ENCODE measurements at places on chromosomes 12 and 14.

DNA sequence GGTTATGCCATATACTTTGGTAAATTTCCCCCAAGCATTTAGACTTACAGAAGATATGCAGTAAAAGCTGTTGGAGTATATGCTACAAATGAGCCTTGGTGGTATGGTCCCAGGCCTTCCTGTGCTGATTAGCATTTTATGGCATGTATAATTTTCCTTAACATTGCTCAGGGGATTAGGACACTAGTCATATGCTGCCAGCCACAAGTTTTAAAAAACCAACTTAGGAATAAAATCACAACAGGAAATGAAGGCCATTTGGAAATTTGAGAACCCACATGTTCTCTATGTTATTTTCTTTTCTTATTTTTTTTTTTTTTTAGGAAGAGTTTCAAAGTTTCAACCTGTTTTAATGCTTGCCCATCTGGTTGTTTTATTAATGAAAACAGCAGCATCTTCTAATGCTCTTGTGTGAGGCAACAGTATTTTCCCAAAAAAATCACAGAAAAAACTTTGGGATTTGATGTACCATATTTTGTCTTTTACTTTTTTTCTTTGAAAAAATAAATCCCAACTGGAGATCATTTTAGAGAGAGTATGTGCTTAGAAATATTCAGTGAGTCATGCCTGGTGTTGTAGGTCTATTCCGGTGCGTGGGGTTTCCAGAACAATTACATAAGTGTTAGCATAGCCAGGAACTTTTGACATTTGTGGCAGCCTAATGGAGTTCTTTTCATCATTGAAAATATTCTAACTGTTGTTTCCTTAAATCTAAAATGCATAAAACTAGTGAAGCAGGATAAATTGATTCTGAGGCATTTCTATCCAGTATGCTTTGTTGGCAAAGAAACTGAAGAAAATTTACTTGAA lies 21.7 kb upstream of the DUSP6 start:
- DNase-seq = peak; percentile 93

GRCh38 chr12:43766291-43766690 lies 7.5 kb downstream of the IRAK4 start:
- DNase-seq = no peak

DNA sequence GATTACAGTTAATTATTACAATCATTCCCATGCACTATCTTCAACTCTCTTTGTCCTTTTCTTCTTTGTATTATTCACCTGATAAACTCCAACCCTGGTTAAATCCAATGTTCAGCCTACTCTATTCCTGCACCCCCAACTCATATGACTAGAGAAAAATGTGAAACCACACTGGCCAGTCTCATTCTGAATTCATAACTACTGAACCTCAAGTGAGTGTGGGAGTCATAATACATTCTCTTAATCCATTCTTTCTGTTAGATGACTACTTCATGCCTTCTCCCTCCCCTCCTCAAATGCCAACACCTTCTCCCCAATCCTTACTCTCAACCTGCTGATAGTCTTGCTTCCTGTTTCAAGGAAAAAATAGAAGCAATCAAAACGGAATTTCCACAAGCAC lies 22.3 kb upstream of the ITPR2 start:
- DNase-seq = no peak

GRCh38 chr14:59213368-59214315 lies 25.2 kb downstream of the DAAM1 start:
- no peak for DNase-seq

- no peak for DNase-seq
These were observed 24.7 kb downstream of the ITPK1 start for GRCh38 chr14:93090826-93091555.

DNA sequence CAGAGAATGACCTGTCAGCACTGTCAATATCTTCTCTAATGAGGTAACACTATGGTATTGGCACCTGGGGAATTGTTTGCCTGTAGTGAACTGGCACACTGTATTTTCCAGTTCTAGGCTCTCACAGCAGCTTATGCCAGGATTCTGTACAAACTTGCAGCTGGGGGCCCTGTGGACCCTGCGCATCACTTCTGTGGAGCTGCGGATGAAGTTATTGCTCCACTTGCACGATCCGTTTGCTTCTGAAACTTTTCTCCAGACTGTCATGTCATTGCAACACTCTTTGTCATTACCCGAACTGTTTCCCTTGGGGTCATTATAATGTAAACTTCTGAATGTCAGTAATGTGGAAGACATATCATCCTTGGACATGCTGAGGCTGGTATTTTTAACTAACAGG lies 3.9 kb downstream of the RNASE11 start:
- no peak for DNase-seq

DNA sequence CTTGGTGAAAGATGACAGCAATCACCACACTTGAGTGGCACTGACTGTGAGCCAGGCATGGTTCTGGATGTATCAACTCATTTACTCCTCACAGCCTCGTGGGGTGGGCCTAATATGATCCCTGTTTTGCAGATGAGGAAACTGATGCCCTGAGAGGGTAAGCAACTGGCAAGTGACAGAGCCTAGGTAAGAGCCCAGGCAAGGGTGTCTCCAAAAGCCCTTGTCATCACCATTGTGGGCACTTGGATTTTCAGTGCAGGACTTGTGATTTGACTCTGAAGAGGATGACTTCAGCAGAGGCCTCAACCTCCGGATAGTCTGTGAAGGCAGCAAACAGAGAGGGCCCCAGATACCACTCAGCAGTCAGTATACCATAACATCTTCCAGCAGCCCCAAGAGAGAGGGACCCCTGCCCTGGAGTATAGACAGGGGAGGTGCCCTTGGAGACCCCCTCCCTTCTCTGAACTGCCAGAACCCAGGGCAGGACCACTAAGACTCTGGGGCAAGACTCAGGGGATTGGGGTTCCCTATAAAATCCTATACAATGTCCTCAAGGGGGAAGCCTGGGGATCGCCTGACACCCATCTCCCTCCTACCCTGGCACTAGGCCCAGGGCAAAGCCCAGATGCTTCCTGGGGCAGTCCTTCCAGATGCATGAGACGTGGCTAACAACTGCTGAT lies 7.1 kb upstream of the KRT5 start:
- no peak for DNase-seq

GRCh38 chr12:106139422-106140171 lies 843 bp upstream of the NUAK1 start:
- DNase-seq = no peak

DNA sequence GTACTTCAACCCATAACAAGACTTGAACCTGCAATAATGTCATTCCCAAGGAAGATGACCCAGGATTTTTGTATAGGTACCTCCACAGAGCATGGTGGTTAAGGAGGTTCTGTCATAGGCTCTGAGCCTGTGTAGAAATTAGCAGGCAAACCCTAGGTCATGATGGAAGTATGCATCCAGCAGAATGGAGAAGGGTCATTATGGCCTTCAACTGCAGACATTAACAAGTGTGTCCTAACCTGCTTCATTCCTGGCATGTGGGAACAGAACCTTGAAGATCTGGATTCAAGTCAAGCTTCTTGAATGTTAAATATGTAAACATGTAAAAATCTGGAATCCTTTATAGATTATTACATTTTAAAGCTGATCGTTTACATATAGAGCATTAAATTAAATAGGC lies 116.2 kb upstream of the SLC38A4 start:
- no peak for DNase-seq

- no peak for DNase-seq
These were observed 83.6 kb upstream of the HECTD1 start for GRCh38 chr14:31291210-31291609.

- DNase-seq = no peak
These were observed 3.4 kb upstream of the C3AR1 start for GRCh38 chr12:8069582-8069981.

GRCh38 chr12:85182699-85183098 lies 97.3 kb upstream of the ALX1 start:
- no peak for DNase-seq

GRCh38 chr12:8697120-8697475 lies 693 bp upstream of the RIMKLB start:
- no peak for DNase-seq

DNA sequence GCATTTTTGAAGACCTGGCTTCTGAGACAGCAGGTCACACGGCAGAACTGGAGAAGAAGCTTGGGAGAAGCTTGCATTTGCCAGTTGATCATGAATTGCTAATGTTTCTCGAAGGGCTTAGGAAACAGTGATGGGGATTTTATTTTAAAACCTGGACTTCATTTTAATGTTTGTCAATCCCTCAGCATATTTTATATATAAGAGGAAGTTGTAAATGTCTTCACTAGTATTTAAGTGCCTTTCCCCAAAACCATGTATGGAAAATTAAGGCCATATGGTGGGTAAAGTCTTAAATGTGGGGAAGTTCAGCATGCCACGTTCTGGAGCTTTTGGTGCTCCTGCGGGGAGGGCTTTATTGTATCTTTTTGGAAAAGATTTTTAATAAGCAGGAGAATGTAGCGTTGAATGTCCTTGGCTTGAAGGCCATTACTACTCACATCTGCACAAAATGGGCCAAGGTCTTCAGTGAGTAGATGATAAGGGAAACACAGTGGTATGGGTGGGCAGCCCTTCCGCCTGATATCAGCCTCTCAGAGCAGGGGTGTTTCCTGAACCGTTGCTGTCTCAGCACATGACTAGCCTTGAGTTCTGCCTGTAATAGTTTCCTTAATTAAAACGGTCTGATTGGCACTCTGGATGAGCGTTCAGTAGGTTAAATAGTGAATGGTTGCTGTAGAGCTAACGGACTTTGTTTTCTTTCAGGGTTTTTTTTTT lies 511.4 kb downstream of the PCNX1 start:
- no peak for DNase-seq

DNA sequence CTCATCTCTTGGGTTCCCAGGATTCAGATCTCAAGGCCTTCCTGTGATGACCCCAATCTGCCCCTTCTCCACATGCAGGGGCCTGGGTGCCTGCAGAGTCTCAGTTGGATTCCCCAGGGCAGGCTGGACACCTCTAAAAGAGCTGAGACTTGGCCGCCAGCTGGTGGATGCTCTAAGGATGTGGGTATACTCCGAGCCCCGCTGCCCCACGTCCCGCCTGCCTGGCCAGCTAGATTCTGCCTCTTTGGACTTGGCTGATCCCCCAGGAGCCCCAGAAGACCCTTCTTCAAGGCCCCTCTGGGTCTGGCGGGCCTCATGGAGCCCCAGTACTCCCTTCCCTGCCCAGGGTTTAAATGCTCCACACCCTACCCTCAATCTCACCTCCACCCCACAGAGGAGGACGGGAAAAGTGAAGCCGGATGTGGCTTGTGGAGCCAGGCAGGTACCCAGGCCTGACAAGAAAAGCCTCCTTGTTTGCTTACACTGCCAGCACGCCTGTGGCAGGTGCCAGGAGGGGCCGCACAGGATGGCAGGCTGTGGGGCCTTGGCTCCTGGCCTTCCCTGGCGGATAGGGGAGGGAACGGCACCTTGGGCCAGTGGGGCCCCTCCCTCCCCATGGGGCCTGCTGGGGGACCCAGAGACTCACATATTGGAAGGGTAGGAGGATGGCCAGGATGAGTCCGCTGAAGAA lies 15.1 kb downstream of the FAIM2 start:
- no peak for DNase-seq

- peak; percentile 44 for DNase-seq
These were observed 17.7 kb downstream of the SLC11A2 start for GRCh38 chr12:51008329-51009055.

GRCh38 chr14:104865081-104865630 lies at the start of gene CEP170B:
Gene CEP170B, plus strand, starts transcription at chr14:104865268. Its CDS starts 3,183 bp downstream, at chr14:104868451.
- DNase-seq = no peak

DNA sequence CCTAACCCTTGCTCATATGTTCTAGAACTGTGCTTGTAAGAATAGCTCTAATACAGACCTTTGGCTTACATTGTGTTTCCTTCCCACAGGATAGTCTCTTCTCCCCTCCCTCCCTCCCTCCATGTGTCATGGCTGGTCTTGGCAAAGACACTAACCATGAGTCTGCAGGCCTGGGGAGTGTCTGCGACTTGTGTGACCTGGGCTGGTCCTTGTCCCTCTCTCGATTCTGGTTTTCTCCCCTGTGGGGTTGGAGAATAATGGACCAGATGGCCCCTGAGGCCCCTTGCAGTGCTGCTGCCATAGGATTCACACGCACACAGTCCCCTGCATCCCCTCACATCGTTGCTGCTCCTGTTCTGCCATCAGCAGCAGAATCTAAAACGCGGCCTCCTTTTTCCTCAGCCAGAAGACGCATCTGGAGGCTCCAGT lies 30.3 kb downstream of the DEGS2 start:
- DNase-seq = no peak

GRCh38 chr12:117300174-117300573 lies 61.3 kb downstream of the NOS1 start:
- DNase-seq = no peak

DNA sequence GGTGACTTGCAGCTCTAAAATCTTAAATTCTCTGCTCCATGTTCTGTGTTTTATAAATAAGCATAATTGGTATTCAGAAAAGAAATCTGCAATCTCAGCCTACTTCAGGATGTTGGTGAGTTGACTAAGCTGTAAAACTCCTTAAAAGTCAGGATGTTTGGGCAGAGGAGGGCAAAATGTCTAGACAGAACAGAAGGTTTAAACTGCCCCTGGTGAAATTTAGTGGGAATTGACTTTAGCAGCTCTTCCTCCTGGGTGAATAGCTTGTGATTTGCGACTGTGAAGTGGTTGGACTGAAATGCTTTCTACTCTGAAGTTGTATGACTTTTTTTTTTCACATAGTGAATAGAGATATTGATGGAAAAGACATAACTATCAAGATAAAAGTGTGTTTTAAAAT lies 85.8 kb downstream of the CAND1 start:
- DNase-seq = no peak

DNA sequence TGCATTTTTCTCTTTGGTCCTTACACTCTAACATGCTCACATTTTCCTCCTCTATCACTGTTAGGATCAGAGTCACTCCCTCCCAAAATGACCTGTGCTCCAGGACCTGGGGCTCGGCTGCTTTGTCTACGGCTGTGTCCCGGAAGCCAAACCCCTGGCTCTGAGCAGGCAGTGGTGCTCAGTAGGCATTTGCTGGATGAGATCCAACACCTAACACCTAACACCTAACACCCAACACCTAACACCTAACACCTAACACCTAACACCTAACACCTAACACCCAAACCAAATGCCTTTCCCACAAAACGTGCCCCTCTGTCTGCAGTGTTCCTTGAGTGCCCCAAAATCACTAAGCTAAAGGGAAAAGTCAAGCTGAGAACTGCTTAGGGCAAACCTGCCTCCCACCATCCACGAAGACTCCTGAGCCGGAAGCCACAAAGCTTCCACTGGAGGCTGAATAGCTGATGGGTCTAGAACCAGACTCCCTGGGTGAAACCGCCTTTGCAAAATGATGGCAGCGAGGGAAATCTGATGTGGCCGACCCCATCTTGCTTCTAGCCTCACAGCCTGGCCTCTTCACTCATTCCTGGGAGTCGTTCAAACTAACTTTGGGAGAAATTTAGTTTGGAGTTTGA lies 29.2 kb downstream of the HSP90AA1 start:
- DNase-seq = no peak

DNA sequence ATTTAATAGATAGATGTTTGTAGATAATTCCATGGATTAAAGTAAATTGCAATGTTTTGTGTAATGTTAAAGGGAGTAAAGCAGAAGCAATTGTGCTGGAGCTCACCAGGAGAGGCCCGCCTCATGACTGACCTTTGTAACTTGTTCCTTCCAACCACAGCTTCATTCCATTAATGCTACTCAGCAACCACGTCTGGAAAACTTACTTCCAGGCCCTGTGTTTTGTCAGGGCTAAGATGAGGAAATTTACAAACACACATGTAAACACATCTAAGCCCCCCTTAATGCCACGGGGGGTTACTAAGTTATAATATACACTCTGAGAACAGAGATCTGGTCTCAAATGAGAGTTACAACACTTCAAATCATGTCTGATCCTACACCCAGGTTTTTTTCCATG lies 12.4 kb downstream of the LUM start:
- DNase-seq = no peak

Data from inflammatory macrophage treated with lipopolysaccharide for 1 hour (primary cell).